ENCODE measurements at places on chromosomes 4 and X.
A peak's percentile ranks its signal among the peaks of the same experiment; 100 is the strongest.

GRCh38 chrX:33970028-33970967, 161.8 kb downstream of the FAM47A start:
- no peak for DNase-seq

- DNase-seq, result peak; percentile 3
These were observed 131.3 kb upstream of the AP1S2 start for GRCh38 chrX:15985937-15986336.

- DNase-seq, result no peak
These were observed 204.7 kb upstream of the JADE1 start for GRCh38 chr4:128604840-128605239.

- DNase-seq, result no peak
These were observed 2.6 kb downstream of the COX18 start for GRCh38 chr4:73066928-73067327.

DNA sequence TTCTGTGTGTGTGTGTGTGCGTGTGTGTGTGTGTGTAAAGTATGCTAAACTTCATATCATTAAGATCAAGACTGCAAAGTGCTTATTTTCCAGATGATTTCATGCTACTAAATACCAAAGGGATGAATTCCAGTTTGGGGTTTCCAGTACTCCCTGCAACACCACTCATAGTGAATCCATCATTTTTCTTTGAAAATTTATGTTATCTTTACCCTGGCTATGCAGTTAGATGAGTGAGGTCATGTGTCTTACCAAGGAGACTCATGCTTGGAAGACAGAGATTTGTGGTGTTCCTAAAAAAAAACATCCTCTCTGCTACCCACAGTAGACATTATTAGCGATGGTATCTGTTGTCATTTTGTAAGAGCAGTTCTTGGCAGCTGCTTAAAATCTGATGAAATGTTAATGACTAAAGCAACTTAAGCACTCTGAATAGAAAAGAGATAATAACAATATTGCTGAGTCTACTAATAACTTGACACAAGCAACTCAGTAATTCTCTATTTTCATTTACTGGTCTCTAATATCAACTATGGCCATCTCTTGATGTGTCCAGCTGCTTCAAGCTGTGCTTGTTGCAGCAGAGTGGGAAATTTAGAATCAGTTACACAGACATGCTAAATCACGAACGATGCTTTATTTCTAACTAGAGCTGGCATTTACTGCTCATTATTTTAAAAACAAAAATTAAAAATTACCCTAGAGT, 1953.0 kb upstream of the IGFBP7 start:
- no peak for DNase-seq

DNA sequence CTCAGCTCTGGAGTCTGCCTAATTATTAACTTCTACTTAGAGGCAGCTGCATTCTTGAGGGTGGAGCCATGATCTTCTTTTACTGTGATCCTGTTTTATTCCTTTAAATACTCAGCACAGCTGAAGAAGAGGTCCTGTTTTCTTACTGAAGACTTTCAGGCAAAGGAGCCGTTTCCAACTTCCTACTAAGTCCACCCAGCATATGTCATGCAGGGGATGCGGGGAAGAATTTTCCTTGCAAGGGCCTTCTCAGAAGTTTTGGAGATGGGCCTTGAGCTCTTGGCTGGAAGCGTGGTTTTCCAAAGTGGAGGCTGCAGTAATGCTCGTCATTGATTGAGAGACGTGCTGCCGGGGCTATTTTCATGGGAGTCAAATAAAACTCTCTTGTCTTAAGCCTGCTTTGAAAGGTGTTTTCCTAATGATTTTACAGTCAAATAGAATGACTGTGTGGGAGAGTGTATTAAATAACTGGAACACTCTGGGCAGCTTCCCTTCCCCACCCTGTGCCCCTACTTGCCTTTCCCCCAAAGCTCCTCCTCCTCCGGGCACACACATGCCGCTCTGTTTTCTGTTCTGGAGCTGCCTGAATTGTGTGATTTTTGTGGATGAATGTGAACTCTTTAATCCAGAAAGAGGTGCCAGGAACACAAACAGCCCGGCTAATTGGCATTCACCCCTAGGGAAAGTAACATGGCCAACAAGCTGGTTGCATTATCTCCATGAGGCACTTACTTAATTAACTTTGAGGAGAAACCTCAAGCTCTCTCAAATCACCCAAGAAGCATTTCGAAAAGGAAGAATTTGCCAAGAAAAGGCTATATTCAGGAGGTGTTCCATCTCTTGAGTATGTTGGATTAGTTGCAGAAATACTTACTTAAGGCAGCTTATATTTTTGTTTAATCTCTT, 28.1 kb downstream of the FGF2 start:
- no peak for DNase-seq

DNA sequence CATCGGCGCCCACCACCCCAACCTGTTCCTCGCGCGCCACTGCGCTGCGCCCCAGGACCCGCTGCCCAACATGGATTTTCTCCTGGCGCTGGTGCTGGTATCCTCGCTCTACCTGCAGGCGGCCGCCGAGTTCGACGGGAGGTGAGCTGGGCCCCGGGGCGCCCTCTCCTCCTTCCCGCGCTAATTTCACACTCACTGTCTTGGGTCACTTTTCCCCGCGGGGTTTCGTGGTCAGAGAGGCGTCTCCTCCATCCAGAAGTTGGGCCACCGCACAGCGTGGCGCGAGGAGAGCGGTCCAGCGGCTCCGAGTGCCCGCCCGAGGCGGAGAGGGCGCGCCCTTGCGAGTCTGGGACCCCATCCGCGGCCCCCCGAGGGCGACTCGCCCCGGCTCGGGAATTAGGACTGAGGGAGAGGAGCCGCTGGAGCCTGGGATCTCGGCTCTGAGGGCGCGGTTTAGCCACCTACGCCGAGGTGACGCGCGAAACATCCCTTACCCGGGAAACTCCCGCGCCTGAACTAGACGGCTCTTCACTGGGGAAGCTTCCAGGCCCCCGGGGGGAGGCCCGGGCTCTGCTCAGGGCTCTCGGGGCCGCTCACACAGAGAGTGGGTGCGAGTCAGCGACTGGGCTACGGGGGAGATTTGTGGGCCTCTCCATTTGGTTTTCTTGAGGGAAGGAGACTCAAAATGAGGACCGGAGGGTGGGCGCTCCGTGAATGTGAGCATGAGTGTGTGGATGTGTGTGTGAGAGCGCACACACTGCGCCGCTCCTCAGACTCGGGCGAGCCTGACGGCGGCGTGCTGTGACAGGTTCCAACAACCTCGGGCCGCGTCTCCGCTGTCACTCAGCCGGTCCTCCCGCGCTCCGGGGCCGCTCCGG, 551 bp downstream of the NPNT start:
- no peak for DNase-seq

DNA sequence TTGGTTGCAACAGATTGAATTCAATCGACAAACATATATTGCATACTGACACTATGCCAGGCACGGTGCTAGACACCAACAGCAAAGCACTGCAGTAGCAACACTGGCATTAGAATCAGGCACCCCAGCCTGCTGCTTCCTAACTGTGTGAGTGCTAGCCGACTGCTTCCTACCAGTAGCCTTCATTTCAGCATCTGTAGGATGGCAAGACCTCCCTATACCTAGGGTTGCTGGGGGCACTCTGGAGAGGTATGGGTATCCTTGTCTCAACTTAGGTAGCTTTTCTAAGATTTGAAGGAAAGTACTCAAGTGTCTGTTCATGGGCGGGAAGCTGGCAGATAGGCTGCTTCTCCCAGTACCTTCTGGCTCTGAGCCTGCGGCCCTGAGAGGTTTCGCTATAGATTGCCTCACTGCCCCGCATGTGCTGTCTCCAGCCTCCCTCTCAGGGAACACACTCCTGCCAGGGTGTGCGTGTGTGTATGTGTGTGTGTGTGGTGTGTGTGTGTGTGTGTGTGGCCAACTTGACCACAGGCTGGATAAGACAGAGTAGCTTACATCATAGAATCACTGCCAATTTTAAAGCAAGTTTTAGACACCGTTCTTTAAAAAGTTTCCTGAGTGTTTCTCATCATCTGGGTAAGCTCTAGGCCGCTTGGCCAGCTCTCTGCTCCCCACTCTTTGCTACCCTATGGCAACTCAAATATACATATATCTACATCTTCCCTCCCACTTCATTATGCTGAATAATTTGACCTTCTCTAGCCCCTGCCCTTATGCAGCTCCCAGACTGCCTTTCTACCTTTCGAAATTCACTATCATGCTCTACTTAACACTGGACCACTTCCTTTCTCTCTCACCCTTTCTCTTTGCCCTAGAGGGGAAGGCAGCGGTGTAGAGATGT, 97.0 kb upstream of the PJA1 start:
- DNase-seq, result no peak

DNA sequence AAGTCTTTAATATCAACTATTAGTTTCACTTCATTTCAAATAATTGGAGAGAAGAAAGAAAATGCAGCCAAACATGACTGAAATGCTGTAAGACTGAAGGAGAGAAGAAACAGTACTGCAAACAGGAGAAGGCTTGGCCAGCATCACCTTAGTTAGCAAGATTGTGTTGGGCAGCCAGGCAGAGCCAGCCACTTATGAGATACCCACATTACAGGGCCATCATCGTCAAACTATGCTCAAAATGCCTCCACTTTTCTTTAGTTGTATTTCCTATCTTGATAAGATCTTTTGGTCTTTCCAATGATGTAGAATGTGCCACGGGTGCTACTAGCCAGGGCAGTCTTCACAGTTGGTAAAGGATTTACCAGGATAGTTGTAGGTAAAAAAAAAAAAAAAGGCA, 10.9 kb upstream of the IRF2 start:
- no peak for DNase-seq

GRCh38 chr4:52107336-52107735, 56.2 kb downstream of the SPATA18 start:
- DNase-seq, result no peak

GRCh38 chrX:110043506-110043905, 40.6 kb downstream of the TMEM164 start:
- DNase-seq, result no peak

- no peak for DNase-seq
These were observed 98.8 kb upstream of the METTL14 start for GRCh38 chr4:118586357-118586790.

- no peak for DNase-seq
These were observed 37.7 kb upstream of the NUDT6 start for GRCh38 chr4:122959981-122960610.

GRCh38 chr4:6338951-6339817, 69.5 kb downstream of the WFS1 start:
- DNase-seq, result no peak

GRCh38 chr4:4853371-4853823, 6.1 kb upstream of the MSX1 start:
- DNase-seq, result no peak

GRCh38 chr4:100988876-100989275, 358.4 kb downstream of the PPP3CA start:
- no peak for DNase-seq

DNA sequence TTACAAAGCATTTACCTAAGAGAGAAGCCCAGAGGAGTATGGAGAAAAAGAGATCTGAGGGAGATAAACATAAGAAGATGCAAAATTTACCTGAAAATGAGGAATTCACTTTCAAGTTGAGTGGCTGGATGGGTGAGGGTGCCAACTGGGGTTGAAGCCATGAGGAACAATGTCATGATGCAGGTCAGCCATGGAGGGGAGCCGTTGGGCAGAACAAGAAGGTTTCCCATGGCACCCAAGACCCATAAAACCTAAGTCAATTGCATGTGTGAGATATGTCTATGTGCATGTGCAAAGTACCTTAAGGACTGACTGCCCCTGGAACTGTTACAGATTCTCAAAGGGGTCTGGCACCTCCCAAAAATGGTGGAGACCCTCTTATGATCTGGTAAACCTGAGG, 46.6 kb upstream of the PRRG1 start:
- DNase-seq, result no peak

DNA sequence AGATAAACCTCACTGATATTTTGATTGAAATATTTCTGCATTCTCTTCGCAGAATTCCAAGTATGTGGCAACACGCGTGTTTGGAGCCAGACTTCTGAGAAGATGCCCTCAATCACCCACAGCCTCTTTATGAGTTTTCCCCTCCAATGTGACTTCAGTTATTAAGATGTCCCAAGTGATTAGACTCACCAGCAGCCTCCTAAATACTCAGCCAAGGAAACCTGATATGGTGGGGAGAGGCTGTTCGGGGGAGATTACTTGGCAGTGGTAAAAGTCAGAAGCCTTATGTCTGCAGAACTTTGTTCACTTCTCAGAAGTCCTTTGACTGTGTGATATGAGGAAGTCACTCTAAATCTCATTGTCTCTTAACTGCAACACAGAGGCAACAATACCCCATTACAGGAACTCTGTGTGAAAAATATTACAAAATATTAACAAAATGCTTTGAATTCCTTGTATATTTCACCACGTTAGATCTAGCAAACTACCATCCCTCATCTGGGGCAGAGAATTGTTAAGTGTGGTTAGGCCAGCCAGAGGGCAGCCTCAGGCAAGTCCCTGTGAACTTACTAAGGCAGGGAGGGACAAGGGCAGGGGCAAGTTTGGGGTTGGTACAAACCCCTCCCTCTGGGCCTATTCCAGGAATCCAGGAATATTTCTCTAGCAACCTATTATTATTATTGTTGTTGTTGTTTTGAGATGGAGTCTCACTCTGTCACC, 151.4 kb upstream of the USP9X start:
- no peak for DNase-seq

GRCh38 chr4:40180356-40180755, 16.5 kb upstream of the RHOH start:
- no peak for DNase-seq

DNA sequence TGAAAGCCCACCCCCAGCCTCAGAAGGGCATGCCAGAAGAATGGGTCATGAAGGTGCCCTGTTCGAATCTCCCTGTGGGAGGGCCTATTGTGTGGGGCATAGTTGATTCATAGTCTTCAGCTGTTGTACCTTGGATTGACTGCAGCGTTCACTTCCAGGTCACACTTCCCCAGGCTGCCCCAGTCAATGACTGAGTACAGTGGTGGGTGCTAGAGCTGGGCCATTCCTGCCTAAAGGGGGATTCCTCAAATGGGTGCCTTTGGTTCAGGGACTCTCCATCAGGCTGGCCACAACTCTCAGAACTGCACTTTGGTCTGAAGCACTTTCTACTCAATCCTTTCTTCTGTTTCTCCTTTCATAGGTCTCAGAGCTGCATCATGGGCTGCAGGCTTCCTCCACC, 35.0 kb upstream of the RASGEF1B start:
- DNase-seq, result no peak

GRCh38 chr4:15400981-15401671, 26.7 kb upstream of the C1QTNF7 start:
- DNase-seq, result no peak

- DNase-seq, result no peak
These were observed 3.4 kb upstream of the PACRGL start for GRCh38 chr4:20696815-20697214.

DNA sequence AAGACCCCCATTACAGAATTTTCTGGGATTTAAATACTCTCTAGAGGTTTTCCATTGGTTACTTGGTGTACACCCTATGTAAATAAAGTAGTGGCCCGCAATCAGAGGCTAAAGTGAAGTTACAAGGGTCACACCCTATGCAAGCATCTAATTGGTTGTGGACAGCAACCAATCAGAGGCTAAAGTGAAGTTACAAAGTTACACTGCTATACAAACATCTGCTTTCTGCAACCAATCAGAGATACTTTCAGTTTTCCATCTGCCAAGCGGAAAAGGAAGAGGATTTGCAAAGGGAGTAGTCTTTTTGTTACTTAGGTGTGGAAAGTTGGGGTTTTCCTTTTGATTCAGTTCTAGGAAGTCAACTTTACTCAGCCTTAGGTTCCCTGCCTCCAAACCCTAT, 2.0 kb upstream of the ATRX start:
- no peak for DNase-seq

All from stimulated activated CD4-positive, alpha-beta T cell treated with anti-CD3 and anti-CD28 coated beads, Interleukin-12 subunit alpha, Interleukin-12 subunit beta, amount 100 ng/mL, for 48 hours (primary cell).